ENCODE measurements at places on chromosomes 3 and 15. TPM values are rescaled to one million over a fixed set of nuclear protein-coding genes. Genes with fewer than 3 reads are reported as not detected.

DNA sequence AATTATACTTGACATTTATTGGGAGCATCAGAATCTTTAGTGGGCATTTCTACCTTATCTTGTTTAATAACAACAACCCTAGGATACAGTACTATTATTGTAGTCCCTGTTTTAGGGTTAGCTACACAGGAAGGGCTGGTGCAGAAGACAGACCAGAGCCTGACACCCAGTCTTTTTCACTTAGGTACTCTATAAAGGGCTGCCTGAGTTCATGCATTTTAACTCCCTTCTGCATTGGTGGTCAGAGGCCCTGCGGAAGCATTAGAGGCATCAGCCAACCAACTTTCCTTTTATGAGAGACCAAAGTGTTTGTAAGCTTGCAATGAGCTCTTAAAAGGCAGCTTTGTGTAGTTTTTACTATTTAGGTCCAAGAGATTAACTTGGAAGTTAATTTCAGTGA lies 105.4 kb downstream of the PLCL2 start:
- DNase-seq, result no peak
- no peaks in the 10 kb centered on the region for H3K4me1 ChIP-seq
- no peaks in the 10 kb centered on the region for H3K27me3 ChIP-seq
- H3K4me3 ChIP-seq, result no peak overlapping the region

GRCh38 chr3:76561494-76562236 lies 478.2 kb upstream of the ROBO2 start:
- no peaks in the 10 kb centered on the region for H3K36me3 ChIP-seq
- H3K27me3 ChIP-seq, result no peaks in the 10 kb centered on the region
- no peaks in the 10 kb centered on the region for H3K4me1 ChIP-seq
- no peak for DNase-seq

GRCh38 chr3:134331811-134332199 lies 42.4 kb downstream of the AMOTL2 start:
- H3K4me3 ChIP-seq, result no peak overlapping the region
- H3K27ac ChIP-seq, result no peak overlapping the region
- H3K27me3 ChIP-seq, result no peaks in the 10 kb centered on the region

DNA sequence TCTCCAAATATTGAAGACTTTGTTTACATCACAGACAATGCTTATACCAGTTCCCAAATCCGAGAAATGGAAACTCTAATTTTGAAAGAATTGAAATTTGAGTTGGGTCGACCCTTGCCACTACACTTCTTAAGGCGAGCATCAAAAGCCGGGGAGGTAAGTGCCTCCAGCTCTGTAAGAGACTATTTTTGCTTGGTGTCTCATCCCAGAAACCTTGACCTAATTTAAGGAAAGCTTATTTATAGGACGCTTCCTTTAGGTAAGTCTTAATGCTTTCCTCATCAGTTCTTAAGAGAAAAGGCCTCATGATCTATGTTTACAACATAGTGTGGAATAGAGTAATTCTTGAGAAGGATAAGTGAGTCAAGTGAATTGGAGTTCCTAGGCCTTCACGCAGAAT lies 11.8 kb downstream of the CCNB2 start:
- no peaks in the 10 kb centered on the region for H3K4me1 ChIP-seq
- H3K4me3 ChIP-seq, result no peak overlapping the region
- H3K36me3 ChIP-seq, result peaks cover 52% of the 10 kb centered on the region
- no peak overlapping the region for H3K27ac ChIP-seq
- H3K27me3 ChIP-seq, result no peaks in the 10 kb centered on the region

DNA sequence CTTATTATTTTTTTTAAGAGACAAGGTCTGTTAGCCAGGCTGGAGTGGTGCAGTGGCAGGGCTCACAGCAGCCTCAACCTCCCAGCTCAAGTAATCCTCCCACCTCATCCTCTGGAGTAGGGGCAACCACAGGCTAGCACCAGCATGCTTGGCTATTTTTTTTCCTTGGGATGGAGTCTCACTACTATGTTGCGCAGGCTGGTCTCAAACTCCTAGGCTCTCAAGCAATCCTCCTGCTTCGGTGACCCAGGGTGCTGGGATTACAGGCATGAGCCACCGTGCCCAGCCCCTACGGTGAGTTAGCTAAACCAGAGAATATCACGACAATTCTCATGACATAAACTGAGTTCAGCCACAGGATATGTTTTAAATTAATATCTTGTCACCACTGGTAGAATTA lies 2.0 kb downstream of the DCUN1D1 start:
- H3K27me3 ChIP-seq, result no peaks in the 10 kb centered on the region
- H3K4me1 ChIP-seq, result peaks cover 2% of the 10 kb centered on the region
- no peak overlapping the region for H3K4me3 ChIP-seq
- no peak for DNase-seq

DNA sequence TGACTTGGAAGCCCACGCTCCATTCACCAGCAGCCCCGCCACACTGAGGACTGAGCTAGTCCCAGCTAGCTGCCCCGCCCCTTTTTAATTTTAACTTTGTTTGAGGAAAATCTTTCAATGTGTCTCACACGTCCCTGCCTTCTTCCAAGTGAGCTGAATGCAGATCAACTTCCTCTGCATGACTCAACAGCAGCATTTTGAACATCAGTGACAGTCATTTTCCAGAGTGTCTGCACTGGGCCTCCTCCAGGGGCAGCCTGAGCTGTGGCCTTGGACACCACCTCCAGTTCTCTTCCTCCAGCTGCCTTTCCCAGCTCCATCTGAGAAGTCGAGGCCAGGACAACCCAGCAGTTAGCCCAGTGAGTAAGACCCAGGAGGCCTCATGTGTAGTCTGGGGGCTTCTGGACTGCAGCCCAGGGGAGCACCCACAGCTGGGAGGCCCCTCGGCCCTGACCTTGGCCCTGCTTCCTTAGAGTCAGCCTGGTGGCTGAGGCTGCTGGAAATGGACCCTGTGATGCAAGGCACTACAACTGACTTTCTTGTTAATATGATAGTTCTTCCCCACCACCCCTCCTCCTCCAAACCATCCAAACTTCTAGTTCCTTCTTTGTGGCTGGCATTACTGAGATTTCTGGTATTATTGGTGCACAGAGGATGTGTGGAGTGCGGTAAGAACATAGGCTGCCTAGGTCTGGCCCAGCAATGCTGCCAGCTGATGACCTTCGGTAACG lies 21.4 kb upstream of the ESYT3 start:
- no peaks in the 10 kb centered on the region for H3K36me3 ChIP-seq
- no peaks in the 10 kb centered on the region for H3K27me3 ChIP-seq
- no peak overlapping the region for H3K27ac ChIP-seq
- no peak for DNase-seq
- H3K4me1 ChIP-seq, result no peaks in the 10 kb centered on the region

- no peaks in the 10 kb centered on the region for H3K4me1 ChIP-seq
- no peaks in the 10 kb centered on the region for H3K27me3 ChIP-seq
- no peak for DNase-seq
- H3K36me3 ChIP-seq, result no peaks in the 10 kb centered on the region
- H3K4me3 ChIP-seq, result no peak overlapping the region
Measured at GRCh38 chr15:31461911-31462480, 135.4 kb downstream of the KLF13 start.

DNA sequence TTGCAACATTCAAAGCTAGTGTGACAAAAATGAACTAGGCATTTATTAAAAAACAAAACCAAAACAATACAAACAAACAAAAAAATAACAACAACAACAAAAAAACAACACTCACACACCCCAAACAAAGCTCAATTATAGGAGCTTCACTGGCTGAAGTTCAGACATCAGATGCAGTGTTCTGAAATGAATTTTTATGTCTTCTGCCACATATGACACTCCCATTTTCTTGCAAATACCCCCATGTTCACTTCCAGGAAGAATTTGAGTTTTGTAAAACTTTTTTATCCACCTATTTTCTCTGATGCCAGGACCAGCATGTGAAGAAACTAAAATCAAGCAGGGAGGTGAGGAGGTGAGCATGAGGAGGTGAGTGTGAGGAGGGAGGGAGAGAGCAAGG lies 113.9 kb downstream of the CADPS start:
- H3K4me3 ChIP-seq, result no peak overlapping the region
- no peak for DNase-seq
- H3K4me1 ChIP-seq, result no peaks in the 10 kb centered on the region

DNA sequence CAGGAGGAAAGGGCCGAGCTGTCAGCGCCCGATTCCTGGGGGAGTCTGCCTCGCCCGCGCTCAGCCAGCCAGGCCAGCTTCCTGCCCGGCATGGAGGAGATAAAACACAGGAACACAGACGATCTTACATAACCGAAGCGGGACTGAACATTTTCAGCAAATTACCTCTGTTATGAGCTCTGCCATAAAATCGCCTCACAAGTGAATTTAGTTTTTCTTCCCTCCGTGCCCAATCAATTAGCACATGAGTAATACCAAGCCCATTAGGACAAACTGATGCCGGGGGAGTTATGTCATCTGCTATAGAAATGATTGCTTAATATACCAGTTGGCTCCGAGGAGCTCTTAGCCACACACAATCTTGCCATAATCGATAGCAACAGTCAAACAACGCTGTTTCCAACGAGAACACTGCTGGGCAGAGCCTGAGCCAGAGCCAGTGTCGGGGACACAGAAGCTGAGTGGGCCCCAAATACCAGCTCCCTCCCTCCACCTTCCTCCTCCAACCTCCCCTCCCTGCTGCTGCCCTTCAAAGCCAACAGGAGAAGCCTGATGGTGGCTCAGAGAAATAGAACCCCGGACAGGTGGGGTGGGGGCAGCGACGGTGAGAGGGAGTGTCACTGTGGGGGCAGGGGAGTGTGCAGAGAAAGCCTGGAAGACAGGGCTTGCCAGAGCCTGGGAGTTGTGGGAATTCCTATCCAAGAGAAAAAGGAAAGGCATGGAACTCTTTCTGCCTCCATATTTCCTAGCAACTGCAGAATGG lies 279.4 kb upstream of the TLE3 start:
- no peak overlapping the region for H3K4me3 ChIP-seq
- no peak overlapping the region for H3K27ac ChIP-seq
- no peaks in the 10 kb centered on the region for H3K27me3 ChIP-seq
- no peaks in the 10 kb centered on the region for H3K36me3 ChIP-seq
- DNase-seq, result no peak
- H3K4me1 ChIP-seq, result peaks cover 19% of the 10 kb centered on the region

DNA sequence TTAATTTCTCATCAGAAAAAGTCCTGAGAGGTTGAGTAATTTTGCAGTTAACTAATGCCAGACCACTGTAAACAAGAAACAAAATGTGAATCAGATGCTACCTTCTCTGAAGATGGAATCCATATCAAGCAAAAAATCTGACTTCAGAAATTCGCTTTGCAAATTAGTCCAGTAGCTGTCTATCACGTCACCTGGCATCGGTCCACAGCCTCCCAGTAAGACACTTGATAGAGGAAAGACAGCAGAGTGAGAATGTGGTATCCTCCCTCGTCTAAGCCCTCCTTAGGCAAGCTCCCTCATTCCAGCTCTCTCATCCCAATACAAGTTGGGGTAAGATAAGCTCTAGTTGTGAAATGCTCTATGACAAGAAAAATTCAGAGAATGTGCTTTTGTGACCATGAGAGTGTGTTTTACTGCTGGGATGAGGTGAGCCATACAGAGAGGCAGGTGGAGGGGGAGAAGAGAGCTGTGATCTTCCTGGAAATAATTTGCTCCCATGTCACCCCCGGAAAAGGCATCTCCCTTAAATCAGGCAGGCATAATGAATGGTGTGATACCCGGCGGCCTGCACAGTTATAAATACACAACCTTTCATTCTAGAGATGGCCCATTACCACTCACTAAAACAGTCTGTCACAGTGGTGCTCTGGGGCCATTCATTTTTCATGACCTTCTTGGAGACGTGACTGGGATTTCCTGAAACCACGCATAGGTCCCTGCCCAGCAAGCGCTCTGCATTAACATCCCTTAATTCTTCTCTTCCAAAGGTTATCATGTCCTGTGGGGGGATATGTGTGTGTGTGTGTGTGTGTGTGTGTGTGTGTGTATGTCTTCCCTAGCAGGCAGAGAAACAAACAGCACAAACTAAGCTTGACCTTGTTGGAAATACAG lies 602.0 kb upstream of the KCNMB2 start:
- DNase-seq, result no peak
- H3K27me3 ChIP-seq, result no peaks in the 10 kb centered on the region
- no peaks in the 10 kb centered on the region for H3K36me3 ChIP-seq
- H3K4me3 ChIP-seq, result no peak overlapping the region

DNA sequence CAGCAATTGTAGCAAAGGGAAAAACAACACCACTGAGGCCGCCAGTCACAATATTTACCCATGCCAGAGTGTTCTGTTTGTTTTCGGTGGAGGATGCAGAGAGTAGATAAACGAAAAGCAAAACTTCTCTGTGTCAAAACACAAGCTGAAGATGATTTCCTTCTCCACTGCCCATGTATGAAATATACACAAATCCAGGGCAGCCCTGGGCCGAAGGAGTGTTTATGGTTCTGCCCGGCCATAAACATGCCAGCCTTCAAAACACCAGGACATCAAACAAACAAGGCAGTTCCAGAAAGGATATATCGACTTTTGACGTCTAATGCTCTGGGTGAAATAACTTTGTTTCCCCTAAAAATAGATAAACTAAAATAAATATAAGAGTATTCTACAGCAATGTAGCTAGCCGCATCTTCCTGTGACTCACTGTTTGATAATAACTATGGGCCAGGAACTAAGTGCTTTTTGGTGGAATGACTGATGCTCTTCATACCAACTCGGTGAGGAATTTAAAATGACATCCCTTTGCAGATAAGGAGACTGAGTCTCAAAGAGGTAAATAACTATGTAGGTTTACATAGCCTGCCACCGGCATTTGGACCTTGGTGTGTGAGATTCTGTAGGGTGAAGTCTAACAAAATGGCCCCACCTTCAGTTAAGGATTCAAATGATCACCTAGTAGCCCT lies 82.8 kb downstream of the MAGI1 start:
- H3K27me3 ChIP-seq, result no peaks in the 10 kb centered on the region
- peak overlapping the region; percentile 82 for H3K27ac ChIP-seq
- DNase-seq, result peak; percentile 77
- H3K36me3 ChIP-seq, result no peaks in the 10 kb centered on the region
- H3K4me3 ChIP-seq, result peak overlapping the region; percentile 33
- peaks cover 92% of the 10 kb centered on the region for H3K4me1 ChIP-seq

DNA sequence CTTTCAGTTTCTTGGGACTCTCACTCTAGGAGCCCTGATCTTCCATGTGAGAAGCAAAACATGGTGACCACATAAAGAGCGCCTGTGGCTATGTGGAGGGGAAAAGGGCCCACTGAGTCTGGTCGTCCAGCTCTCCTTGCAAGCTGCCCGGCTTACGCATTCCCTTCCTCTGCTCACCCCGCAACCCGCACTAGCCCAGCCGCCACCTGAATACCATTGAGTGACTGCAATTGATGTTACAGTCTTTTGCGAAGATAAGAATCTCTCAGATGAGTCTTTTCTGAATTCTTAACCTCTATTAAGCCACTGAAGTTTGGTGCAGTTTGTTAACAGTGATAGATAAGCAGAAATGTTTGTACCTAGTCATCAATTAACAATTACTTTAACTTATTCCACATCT lies 589.0 kb upstream of the DPPA4 start:
- H3K27me3 ChIP-seq, result no peaks in the 10 kb centered on the region
- H3K27ac ChIP-seq, result peak overlapping the region; percentile 88
- DNase-seq, result no peak
- peak overlapping the region; percentile 31 for H3K4me3 ChIP-seq
- peaks cover 37% of the 10 kb centered on the region for H3K4me1 ChIP-seq
- 0 out of 2 replicates have a peak, but pooled peaks cover 4% of the 10 kb centered on the region for H3K36me3 ChIP-seq

The TIMP4 gene
- total RNA-seq, result not detected

The GOLGA8M gene
- total RNA-seq, result 0.44 TPM

The ERC2 gene
- total RNA-seq, result not detected

The CHST13 gene
- total RNA-seq, result 0.91 TPM

The PYGO1 gene
- total RNA-seq, result 0.34 TPM

The SYNPR gene
- total RNA-seq, result not detected

The PAK2 gene
- total RNA-seq, result 69.6 TPM

Measured in HCT116 (cell line).